ENCODE measurements at places on chromosomes 7 and 10. TPM values are rescaled to one million over a fixed set of nuclear protein-coding genes. Genes with fewer than 3 reads are reported as not detected.

DNA sequence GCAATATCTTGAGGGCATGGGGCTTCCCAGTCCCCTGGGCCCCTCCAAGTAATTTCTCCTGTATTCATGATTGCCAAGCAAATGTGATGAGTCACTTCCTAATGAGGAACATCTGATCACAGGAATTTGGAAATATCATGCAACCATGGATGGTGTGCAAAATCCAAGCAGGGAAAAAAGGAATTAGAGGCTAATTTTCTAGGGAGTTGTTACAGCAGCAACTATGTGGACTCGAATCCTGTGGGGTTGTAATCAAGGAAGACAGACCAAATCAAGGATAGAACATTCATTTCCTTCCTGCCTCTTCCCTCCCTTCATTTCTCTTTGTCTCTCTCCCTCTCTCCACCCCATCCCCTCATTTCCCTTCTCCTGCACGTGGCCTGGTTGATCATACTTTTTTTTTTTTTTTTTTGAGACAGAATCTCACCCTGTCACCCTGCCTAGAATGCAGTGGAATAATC is 23.9 kb upstream of the AGFG2 start:
- H3K27me3 ChIP-seq: no peaks in the 10 kb centered on the region
- no peak overlapping the region for H3K27ac ChIP-seq
- no peak overlapping the region for H3K4me3 ChIP-seq
- no peaks in the 10 kb centered on the region for H3K36me3 ChIP-seq
- no peak for DNase-seq
- H3K4me1 ChIP-seq: peaks cover 7% of the 10 kb centered on the region

GRCh38 chr10:79339266-79339665 is 8.0 kb upstream of the PPIF start:
- DNase-seq: no peak
- no peaks in the 10 kb centered on the region for H3K36me3 ChIP-seq
- H3K27ac ChIP-seq: no peak overlapping the region
- H3K4me1 ChIP-seq: no peaks in the 10 kb centered on the region

DNA sequence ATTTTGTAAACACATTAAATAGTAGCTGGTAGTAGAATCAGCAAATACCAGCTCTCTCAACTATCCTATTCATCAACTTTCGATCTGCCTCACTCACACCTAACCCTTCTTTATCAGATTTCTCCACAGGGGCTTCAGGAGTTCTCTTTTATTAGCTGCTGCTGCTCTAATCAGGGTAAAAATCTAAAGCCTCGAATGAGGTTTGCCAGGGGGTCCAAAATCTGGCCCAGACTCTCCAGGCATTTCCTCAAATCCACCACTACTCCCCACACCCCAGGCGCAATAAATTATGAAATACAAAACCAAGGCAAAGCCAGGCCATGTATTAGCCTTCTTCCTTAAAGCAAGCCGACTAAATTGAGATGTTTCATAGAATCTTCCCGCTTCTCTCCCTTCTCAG is 2.3 kb downstream of the RNF216 start:
- no peak overlapping the region for H3K4me3 ChIP-seq
- H3K27ac ChIP-seq: no peak overlapping the region
- DNase-seq: no peak

DNA sequence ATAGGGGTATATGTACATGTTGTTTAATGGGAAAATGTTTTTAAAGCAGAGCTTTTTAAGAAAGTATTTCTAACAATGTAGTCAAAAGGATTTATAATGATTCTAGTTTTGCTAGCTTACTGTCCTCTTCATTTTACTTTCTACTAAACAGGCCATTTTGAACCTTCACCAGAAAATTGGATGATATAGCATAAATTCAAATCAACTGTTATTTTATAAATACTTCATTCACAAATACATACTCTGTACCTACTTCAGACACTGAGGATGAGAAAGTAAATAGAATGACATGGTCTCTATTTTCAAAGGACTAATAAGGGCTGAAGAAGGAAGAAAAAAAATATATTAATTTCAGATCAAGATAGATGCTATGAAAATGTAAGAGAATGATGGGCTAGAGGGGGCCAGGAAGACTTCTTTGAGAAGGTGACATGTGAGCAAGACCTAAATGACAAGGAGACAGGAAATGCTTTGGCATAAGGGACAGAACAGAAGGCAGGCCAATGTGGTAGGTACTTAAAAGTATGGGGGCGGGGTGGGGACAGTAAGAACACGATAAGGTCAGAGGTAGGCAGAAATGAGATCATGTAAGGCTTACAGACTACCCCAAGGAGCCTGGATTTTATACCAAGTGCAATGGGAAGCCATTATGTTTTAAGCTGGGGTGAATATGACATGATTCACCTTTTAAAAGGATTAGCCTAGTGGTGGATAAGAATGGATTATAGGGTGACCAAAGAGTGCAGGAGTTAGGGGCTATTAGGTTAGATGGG is 5.2 kb downstream of the NAMPT start:
- peaks cover 22% of the 10 kb centered on the region for H3K36me3 ChIP-seq
- H3K4me1 ChIP-seq: peaks cover 46% of the 10 kb centered on the region
- no peaks in the 10 kb centered on the region for H3K27me3 ChIP-seq
- DNase-seq: no peak
- no peak overlapping the region for H3K4me3 ChIP-seq

DNA sequence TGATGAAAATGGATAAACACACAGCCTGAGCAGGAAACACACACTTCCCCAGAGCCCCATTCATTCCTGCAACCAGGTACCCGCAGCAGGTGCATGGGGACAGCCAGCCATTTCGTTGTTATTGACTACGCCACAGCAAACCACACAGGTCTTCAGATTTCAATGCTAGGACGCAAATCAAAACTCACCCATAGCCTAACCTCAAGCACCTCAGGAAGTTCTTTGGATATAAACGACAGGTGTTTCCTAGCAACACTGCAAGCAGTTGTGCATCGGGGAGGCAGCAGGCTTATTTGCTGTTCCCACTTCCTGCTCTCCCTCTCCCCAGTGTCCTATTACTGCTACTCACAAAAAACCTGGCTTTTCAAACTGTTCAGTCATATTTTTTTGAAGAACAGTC is 176.5 kb upstream of the FRMD4A start:
- DNase-seq: no peak
- no peaks in the 10 kb centered on the region for H3K4me1 ChIP-seq
- H3K27me3 ChIP-seq: no peaks in the 10 kb centered on the region

The FFAR4 gene
- total RNA-seq: not detected

DNA sequence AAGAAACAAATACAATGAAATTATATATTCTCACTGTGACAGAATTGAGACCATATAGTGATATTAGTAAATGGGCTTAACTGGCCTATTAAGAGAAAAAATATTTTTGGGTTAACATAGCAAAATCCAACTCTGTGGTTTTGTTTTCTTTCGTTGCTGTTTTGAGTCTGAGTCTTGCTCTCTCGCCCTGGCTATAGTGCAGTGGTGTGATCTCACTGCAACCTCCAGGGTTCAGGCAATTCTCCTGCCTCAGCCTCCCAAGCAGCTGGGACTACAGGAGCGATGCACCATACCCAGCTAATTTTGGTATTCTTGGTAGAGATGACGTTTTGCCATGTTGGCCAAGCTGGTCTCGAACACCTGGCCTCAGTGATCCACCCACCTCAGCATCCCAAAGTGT is 15.3 kb downstream of the TRIM24 start:
- no peak for DNase-seq
- H3K27ac ChIP-seq: no peak overlapping the region
- H3K27me3 ChIP-seq: no peaks in the 10 kb centered on the region
- no peaks in the 10 kb centered on the region for H3K36me3 ChIP-seq
- peaks cover 45% of the 10 kb centered on the region for H3K4me1 ChIP-seq

- H3K4me3 ChIP-seq: peak within 1 kb of the TSS; percentile 94
- DNase-seq: peak; percentile 75
- H3K27me3 ChIP-seq: no peaks in the 10 kb centered on the region
- peak within 1 kb of the TSS; percentile 99 for H3K27ac ChIP-seq
- H3K36me3 ChIP-seq: no peaks in the 10 kb centered on the region
- peaks cover 45% of the 10 kb centered on the region for H3K4me1 ChIP-seq
Measured at GRCh38 chr10:68332259-68333057, at the start of gene PBLD. Gene PBLD, minus strand, starts transcription at chr10:68332928. Its CDS starts 26,084 bp downstream, at chr10:68306844.

- H3K27ac ChIP-seq: no peak overlapping the region
- no peaks in the 10 kb centered on the region for H3K36me3 ChIP-seq
- no peaks in the 10 kb centered on the region for H3K4me1 ChIP-seq
- no peak for DNase-seq
- H3K4me3 ChIP-seq: no peak overlapping the region
Measured at GRCh38 chr10:1644191-1644711, 93.1 kb downstream of the ADARB2 start.

DNA sequence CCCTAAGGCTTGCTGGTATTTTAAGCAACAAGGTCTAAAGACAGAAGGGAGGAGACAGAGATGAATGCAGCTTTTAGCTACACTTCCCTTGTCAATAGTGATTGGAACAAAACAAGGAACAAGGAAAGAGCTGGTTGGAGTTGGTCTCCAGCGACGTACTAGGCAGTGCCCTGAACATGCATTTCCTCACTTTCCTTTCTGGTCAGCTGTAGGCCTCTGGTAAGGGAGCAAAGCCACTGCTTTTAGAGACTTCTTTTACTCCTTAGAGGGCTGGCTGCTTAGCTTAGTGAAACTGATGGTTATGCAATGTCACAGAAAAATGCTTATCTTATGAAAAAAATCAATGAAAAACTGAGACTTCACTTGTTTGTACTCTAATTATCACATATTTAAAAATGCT is 75.5 kb upstream of the TRIL start:
- no peaks in the 10 kb centered on the region for H3K36me3 ChIP-seq
- H3K4me1 ChIP-seq: peaks cover 22% of the 10 kb centered on the region
- H3K4me3 ChIP-seq: no peak overlapping the region
- DNase-seq: no peak
- H3K27ac ChIP-seq: no peak overlapping the region

- H3K4me3 ChIP-seq: no peak overlapping the region
- DNase-seq: no peak
- no peaks in the 10 kb centered on the region for H3K27me3 ChIP-seq
- no peaks in the 10 kb centered on the region for H3K36me3 ChIP-seq
- no peaks in the 10 kb centered on the region for H3K4me1 ChIP-seq
Measured at GRCh38 chr10:15661574-15661973, 58.1 kb downstream of the ITGA8 start.

The CPVL gene
- 2.7 TPM for total RNA-seq

The PURB gene
- total RNA-seq: 10.0 TPM

- DNase-seq: no peak
- no peaks in the 10 kb centered on the region for H3K4me1 ChIP-seq
- no peak overlapping the region for H3K4me3 ChIP-seq
- peaks cover 7% of the 10 kb centered on the region for H3K36me3 ChIP-seq
Measured at GRCh38 chr7:28802450-28802849, 155.7 kb downstream of the TRIL start.

- H3K27ac ChIP-seq: no peak overlapping the region
- H3K4me3 ChIP-seq: no peak overlapping the region
- H3K36me3 ChIP-seq: no peaks in the 10 kb centered on the region
- no peak for DNase-seq
- no peaks in the 10 kb centered on the region for H3K27me3 ChIP-seq
- H3K4me1 ChIP-seq: peaks cover 6% of the 10 kb centered on the region
Measured at GRCh38 chr10:14450041-14450491, 119.3 kb upstream of the FRMD4A start.

GRCh38 chr7:82286096-82286797 is 157.3 kb downstream of the CACNA2D1 start:
- no peaks in the 10 kb centered on the region for H3K36me3 ChIP-seq
- no peaks in the 10 kb centered on the region for H3K27me3 ChIP-seq
- H3K27ac ChIP-seq: peak overlapping the region; percentile 66
- H3K4me3 ChIP-seq: no peak overlapping the region
- no peaks in the 10 kb centered on the region for H3K4me1 ChIP-seq

The PWWP2B gene
- total RNA-seq: 7.7 TPM

- H3K4me1 ChIP-seq: no peaks in the 10 kb centered on the region
- H3K27ac ChIP-seq: no peak overlapping the region
- H3K27me3 ChIP-seq: no peaks in the 10 kb centered on the region
Measured at GRCh38 chr10:78654047-78654590, 414.6 kb upstream of the ZMIZ1 start.

The INA gene
- total RNA-seq: not detected

DNA sequence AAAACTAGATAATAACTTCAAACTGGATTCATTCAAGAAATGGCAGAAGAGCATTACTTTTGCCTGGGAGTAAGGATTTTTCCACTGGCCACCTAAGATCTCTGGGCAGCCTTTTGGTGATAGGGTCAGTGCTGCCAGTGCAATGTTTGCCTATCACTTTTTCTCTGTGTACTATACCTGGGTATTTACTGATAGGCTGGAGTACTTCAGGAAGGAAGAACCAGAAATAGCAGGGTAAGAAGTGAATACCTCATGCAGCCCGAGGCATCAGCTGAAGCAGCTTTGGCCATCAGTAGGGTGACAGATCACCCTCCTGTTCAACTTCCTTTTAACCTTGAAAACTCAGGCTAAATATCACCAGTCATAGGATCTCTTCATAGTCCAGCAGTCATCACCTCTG is 5.5 kb upstream of the PAPSS2 start:
- no peak overlapping the region for H3K4me3 ChIP-seq
- H3K4me1 ChIP-seq: no peaks in the 10 kb centered on the region
- no peak for DNase-seq
- no peak overlapping the region for H3K27ac ChIP-seq
- no peaks in the 10 kb centered on the region for H3K27me3 ChIP-seq
- no peaks in the 10 kb centered on the region for H3K36me3 ChIP-seq

The USP6NL gene
- 9.6 TPM for total RNA-seq

DNA sequence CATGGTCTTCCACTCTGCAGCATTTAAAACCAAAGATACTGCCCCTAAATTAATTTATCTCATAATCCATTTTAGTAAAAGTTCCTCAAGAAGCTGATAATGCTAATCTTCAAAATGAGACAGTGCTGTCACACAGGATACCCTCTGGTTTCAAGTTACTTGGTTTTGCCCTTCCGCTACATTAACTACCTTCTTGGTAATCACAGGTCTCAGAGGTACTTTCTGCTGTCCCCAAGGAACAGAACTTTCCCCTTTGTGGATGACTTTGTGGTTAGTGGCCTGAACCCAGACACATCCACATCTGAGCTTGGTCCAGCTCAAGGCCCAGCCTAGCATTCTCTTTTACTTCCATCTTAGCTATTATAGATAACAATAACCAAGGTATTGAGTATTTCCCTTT is 88.8 kb upstream of the TMEM26 start:
- no peak overlapping the region for H3K4me3 ChIP-seq
- H3K4me1 ChIP-seq: no peaks in the 10 kb centered on the region
- no peak overlapping the region for H3K27ac ChIP-seq
- DNase-seq: no peak
- no peaks in the 10 kb centered on the region for H3K27me3 ChIP-seq

The PRLHR gene
- total RNA-seq: not detected

DNA sequence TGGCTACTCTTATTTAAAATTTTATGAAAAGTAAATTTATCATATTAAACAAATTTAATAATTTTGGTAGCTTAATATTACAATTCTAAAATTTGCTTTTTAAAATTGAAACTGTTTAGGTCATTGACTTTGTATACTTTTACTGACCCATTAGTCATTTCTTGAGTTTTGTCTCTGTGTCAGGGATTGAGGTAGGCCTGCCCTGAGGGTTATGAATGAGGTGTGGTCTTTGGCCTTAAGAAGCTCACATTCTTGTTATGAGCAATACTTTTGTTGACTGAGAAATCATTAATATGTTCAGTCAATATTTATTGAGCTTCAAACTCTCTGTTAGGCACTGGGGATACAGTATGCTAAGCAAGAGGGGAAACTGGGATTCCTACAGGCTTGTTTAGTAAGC is 47.0 kb upstream of the RPA3 start:
- DNase-seq: no peak
- H3K27ac ChIP-seq: no peak overlapping the region
- H3K36me3 ChIP-seq: no peaks in the 10 kb centered on the region
- H3K4me1 ChIP-seq: no peaks in the 10 kb centered on the region
- H3K4me3 ChIP-seq: no peak overlapping the region
- H3K27me3 ChIP-seq: no peaks in the 10 kb centered on the region

Measured in right atrium auricular region (tissue), 2 donors.